Neural progenitor cell (in vitro differentiated cells): ENCODE measurements at places on chromosomes 6 and 20. TPM values are rescaled to one million over a fixed set of nuclear protein-coding genes. Genes with fewer than 3 reads are reported as not detected.

Gene PRRT1
- 0.40 TPM in 1 of 2 replicates, not detected in the other for total RNA-seq

Gene FOXS1
- 0.53 TPM in 1 of 2 replicates, not detected in the other for total RNA-seq

Gene AIF1
- total RNA-seq = not detected in 2 replicates

Gene KCNK16
- total RNA-seq = not detected in 2 replicates

Gene FAM217A
- not detected in 2 replicates for total RNA-seq

DNA sequence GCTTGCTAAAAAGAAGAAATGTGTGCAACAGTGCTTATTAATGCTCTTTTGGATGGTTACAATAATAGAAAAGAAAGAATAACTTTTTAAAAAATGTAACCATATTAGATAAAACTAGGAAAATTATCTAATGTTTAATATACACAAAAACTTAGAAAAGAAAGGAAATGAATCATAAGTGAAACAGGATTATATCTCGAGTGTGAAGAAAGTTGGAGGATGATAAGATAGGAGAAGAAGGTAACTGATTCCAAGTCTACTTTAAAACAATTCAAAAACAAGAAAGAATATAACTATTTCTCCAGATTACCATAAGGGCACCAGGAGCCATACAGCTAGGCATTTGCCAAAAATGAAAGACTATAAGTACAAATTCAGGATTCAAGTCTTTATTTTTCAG is 73.0 kb downstream of the PHIP start:
- peaks cover 50% of the 10 kb centered on the region for H3K36me3 ChIP-seq
- H3K4me3 ChIP-seq = no peak overlapping the region
- no peaks in the 10 kb centered on the region for H3K27me3 ChIP-seq
- H3K27ac ChIP-seq = no peak overlapping the region

DNA sequence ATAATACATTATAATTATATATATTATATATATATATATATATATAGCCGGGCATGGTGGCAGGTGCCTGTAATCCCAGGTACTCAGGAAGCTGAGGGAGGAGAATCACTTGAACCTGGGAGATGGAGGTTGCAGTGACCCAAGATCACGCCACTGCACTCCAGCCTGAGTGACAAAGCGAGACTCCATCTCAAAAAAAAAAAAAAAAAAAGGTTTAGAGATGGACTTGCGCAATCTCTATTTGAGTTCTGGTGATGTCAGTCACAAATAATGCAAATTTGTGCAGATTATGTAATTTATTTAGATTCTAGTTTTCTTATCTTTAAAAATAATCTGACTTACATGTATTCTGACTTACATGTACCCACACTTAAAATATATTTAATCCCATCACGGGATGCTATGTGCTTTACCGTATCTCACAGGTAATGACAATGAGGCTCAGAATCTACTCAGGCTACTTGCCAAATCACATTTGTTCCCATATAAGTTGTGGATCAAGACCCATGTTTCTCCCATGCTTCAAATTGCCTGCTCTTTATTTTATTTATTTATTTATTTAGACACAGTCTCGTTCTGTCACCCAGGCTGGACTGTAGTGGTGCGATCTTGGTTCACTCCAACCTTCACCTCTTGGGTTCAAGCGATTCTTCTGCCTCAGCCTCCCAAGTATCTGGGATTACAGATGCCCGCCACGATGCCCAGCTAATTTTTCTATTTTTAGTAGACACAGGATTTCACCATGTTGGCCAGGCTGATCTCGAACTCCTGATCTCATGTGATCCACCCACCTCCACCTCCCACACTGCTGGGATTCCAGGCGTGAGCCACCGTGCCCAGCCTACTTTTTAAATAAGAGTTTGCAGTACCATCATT is 7.6 kb upstream of the UST start:
- no peaks in the 10 kb centered on the region for H3K4me1 ChIP-seq
- DNase-seq = no peak
- H3K27ac ChIP-seq = no peak overlapping the region
- no peaks in the 10 kb centered on the region for H3K27me3 ChIP-seq
- H3K4me3 ChIP-seq = no peak overlapping the region

- no peaks in the 10 kb centered on the region for H3K27me3 ChIP-seq
- peaks cover 42% of the 10 kb centered on the region for H3K4me1 ChIP-seq
- H3K27ac ChIP-seq = no peak overlapping the region
- DNase-seq = peak; percentile 43
- H3K4me3 ChIP-seq = no peak overlapping the region
These were observed 633.4 kb upstream of the EPHA7 start for GRCh38 chr6:94052749-94053148.

- H3K27me3 ChIP-seq = peaks cover 47% of the 10 kb centered on the region
- H3K27ac ChIP-seq = no peak overlapping the region
- no peaks in the 10 kb centered on the region for H3K36me3 ChIP-seq
These were observed 1.7 kb downstream of the FAM184A start for GRCh38 chr6:119076576-119077390.

GRCh38 chr20:24914388-24915241 is 34.5 kb upstream of the CST7 start:
- no peaks in the 10 kb centered on the region for H3K27me3 ChIP-seq
- H3K4me1 ChIP-seq = peaks cover 16% of the 10 kb centered on the region
- no peak overlapping the region for H3K4me3 ChIP-seq
- H3K36me3 ChIP-seq = no peaks in the 10 kb centered on the region
- DNase-seq = no peak

GRCh38 chr6:30508890-30509736 is 19.8 kb downstream of the HLA-E start:
- H3K36me3 ChIP-seq = no peaks in the 10 kb centered on the region
- no peak for DNase-seq
- peaks cover 4% of the 10 kb centered on the region for H3K4me1 ChIP-seq

DNA sequence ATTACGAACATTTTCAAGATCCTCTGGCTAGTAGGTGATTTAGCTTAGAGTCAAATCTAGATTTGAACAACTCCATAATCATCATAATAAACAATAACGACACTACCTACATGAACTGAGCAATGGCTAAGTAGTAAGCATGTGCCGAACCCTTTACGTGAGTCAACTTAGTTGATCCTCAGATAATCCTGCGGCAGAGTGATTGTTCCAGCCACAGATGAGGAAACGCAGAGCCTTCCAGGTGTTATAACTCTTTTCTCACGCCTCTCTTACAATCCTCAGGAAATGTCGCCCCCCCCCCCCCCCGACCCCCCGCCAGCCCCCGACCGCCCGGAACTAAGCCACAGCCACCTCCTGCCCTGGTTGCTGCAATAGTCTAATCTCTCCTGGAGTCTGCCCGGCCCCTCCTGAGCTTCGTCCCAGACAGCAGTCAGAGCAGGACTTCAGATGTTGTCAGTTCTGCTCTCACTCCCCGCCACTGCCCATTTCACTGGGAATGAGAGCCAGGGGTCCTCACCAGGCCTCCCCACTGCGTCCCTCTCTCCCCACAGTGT is 141.5 kb upstream of the AGPAT4 start:
- H3K4me1 ChIP-seq = peaks cover 14% of the 10 kb centered on the region
- no peak overlapping the region for H3K27ac ChIP-seq
- no peaks in the 10 kb centered on the region for H3K36me3 ChIP-seq
- no peak overlapping the region for H3K4me3 ChIP-seq
- no peaks in the 10 kb centered on the region for H3K27me3 ChIP-seq

GRCh38 chr6:152356662-152357061 is 280.5 kb downstream of the SYNE1 start:
- DNase-seq = peak; percentile 53
- no peaks in the 10 kb centered on the region for H3K27me3 ChIP-seq
- no peak overlapping the region for H3K4me3 ChIP-seq
- peaks cover 6% of the 10 kb centered on the region for H3K4me1 ChIP-seq

GRCh38 chr6:925656-926213 is 232.8 kb upstream of the EXOC2 start:
- no peaks in the 10 kb centered on the region for H3K36me3 ChIP-seq
- no peak overlapping the region for H3K4me3 ChIP-seq
- no peaks in the 10 kb centered on the region for H3K4me1 ChIP-seq
- H3K27me3 ChIP-seq = no peaks in the 10 kb centered on the region

DNA sequence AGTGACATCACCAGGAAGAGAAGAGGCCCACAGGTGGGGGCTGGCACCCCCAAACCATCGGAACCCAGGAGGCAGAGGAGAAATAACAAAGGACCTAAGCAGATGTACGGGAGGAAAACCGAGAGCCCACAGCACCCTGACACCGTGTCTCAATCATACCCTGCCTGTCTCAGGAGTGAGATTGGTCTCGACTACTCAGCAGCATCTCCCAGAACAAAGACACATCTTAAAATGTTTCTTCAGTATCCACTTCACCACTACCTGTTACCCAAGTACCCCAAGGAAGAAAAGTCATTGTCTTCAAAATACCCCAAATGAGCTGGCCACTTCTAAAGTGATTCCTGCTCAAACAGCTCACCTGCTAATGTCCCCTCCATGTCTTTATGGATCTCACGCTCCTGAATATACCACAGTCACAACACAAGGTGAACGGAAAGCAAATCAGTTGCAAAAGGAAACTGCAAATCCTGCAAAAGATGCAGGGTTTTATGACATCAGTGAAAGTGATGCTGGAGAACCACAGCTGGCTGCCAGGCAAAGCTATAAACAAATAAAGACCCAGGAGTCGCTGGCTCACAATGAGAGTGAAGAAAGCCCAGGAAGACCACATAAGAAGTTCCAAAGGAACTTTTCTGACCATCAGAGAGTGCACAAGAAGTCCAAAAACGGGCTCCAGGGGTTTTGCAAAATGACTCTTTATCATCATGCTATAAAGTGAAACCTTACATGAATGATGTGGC is 44.1 kb downstream of the PREX1 start:
- peaks cover 18% of the 10 kb centered on the region for H3K4me1 ChIP-seq
- H3K4me3 ChIP-seq = no peak overlapping the region
- H3K36me3 ChIP-seq = no peaks in the 10 kb centered on the region
- H3K27me3 ChIP-seq = no peaks in the 10 kb centered on the region
- H3K27ac ChIP-seq = no peak overlapping the region

- H3K4me3 ChIP-seq = no peak overlapping the region
- no peaks in the 10 kb centered on the region for H3K4me1 ChIP-seq
- H3K36me3 ChIP-seq = no peaks in the 10 kb centered on the region
These were observed 187.6 kb downstream of the EPM2A start for GRCh38 chr6:145547594-145548335.

DNA sequence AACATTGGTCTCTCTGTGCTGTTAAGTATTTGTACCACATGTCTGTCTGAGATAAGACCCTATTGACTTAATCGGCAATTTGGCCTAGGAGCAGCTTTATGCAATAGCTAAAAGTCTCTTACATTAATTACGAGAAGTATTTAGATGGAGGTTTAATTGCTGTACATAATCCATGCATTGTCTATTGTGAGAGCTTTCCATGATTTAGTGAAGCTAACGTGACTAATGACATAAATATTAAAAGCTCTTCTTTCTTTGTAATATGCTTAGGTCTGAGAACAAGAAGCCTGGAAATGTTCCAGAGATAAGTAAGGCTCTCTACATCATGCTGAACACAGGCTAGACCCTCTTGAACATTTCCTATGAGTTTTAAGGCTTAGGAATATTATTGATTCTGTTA is 32.7 kb upstream of the FAM83B start:
- DNase-seq = no peak
- no peaks in the 10 kb centered on the region for H3K4me1 ChIP-seq
- no peak overlapping the region for H3K4me3 ChIP-seq
- no peaks in the 10 kb centered on the region for H3K36me3 ChIP-seq
- H3K27me3 ChIP-seq = no peaks in the 10 kb centered on the region

DNA sequence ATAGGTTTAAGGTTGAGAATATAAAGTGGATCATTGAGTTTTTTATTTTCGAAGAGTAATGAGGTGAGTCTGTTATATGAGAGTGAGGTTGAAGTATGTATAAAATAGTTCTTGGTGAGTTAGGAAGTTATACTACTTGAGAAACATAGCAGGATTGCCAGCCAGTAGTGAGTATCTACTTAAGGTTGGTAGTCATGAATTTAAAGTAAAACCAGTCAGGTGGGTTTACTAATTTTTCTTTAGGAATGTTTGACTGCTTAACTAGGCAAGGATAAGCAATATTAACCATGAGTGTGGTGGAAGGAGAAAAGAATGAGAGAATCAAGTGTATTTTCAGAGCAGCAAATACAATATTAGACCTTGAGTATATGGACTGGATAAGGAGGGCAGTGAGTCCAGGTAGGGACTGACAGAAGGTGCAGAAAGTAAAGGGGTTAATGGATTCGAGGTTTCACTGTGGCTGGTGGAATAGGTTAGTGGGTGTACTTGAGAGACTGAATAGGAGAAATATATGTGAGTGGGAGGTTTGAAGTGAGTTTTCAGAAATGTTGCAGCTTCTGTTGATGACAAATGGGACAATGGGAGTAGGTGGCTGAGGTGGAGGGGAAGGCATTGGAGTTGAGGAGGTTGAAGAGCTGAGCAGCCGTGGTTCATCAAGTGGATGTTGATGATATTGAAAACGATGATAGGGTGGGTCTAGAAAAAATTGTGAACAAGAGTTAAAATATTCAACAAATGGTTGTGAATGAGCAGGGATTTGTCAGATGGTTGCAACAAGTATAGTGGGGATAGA is 232.5 kb upstream of the ASCC3 start:
- no peaks in the 10 kb centered on the region for H3K4me1 ChIP-seq
- DNase-seq = no peak
- H3K4me3 ChIP-seq = no peak overlapping the region
- H3K36me3 ChIP-seq = no peaks in the 10 kb centered on the region
- no peak overlapping the region for H3K27ac ChIP-seq
- no peaks in the 10 kb centered on the region for H3K27me3 ChIP-seq

DNA sequence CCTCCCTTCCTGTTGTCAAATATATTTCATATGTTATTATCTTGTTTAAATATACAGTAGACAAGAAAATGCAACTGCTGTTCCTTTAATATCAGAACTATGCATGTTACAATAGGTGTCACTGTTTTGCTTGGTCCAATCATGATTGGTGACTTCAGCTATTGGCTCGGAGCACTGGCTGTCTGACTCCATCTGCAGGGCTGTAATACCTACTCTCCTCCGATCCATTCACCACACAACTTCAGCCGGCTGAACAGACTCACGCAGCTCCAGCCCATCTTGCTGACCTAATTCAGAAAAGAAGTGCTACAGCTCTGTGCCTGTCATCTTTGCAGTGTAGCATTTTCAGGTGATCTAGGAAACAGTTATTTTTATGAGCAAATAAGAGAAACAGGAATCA is at the start of gene BTBD3:
BTBD3 (plus strand) TSS at position 231 of the 400 bp plus-strand sequence. CDS start 383 bp downstream, outside the sequence.
- peaks cover 11% of the 10 kb centered on the region for H3K4me1 ChIP-seq
- H3K4me3 ChIP-seq = no peak within 1 kb of the TSS
- H3K36me3 ChIP-seq = no peaks in the 10 kb centered on the region
- no peak within 1 kb of the TSS for H3K27ac ChIP-seq

- no peak overlapping the region for H3K27ac ChIP-seq
- no peak overlapping the region for H3K4me3 ChIP-seq
- no peaks in the 10 kb centered on the region for H3K27me3 ChIP-seq
- no peaks in the 10 kb centered on the region for H3K36me3 ChIP-seq
These were observed 38.1 kb downstream of the GJA10 start for GRCh38 chr6:89932245-89932802.

GRCh38 chr6:36753671-36754405 is 56.2 kb downstream of the RAB44 start:
- no peaks in the 10 kb centered on the region for H3K4me1 ChIP-seq
- no peak overlapping the region for H3K4me3 ChIP-seq
- H3K36me3 ChIP-seq = no peaks in the 10 kb centered on the region
- no peaks in the 10 kb centered on the region for H3K27me3 ChIP-seq
- DNase-seq = no peak
- H3K27ac ChIP-seq = no peak overlapping the region

GRCh38 chr6:13339863-13340630 is 11.7 kb upstream of the TBC1D7 start:
- H3K4me3 ChIP-seq = no peak overlapping the region
- no peaks in the 10 kb centered on the region for H3K36me3 ChIP-seq
- H3K4me1 ChIP-seq = no peaks in the 10 kb centered on the region
- DNase-seq = no peak

GRCh38 chr6:24547243-24547642 is 52.5 kb downstream of the ALDH5A1 start:
- no peak overlapping the region for H3K4me3 ChIP-seq
- H3K27ac ChIP-seq = no peak overlapping the region
- peak; percentile 67 for DNase-seq
- H3K27me3 ChIP-seq = no peaks in the 10 kb centered on the region
